ENCODE measurements at places on chromosomes 6 and 20. TPM values are rescaled to one million over a fixed set of nuclear protein-coding genes. Genes with fewer than 3 reads are reported as not detected.

Gene PBOV1
- not detected for total RNA-seq

Gene METTL24
- not detected for total RNA-seq

Gene EMILIN3
- total RNA-seq = not detected

Gene FABP7
- total RNA-seq = not detected

Gene SLC35D3
- not detected for total RNA-seq

Gene LAMA2
- total RNA-seq = 121 TPM

Gene FOXS1
- 0.99 TPM for total RNA-seq

DNA sequence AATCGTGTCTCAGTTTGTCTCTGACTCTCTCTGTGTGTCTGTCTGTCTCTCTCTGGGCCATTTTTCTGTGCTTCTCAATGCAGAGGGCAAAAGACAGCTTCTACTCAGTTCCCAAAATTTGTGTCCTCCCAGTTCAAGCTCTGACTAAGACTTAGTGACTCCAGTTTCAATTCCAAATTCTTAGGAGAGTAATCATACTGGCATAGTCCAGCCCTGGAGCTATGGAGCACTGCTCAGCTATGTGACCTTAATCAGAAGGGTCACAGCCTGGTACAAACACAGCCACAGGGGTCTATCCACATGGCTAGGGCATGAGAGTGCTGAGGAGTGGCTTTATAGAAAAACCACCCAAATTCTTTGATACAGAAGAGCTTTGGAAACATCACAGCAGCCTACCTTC, 91.9 kb downstream of the FOXF2 start:
- DNase-seq = peak; percentile 86

DNA sequence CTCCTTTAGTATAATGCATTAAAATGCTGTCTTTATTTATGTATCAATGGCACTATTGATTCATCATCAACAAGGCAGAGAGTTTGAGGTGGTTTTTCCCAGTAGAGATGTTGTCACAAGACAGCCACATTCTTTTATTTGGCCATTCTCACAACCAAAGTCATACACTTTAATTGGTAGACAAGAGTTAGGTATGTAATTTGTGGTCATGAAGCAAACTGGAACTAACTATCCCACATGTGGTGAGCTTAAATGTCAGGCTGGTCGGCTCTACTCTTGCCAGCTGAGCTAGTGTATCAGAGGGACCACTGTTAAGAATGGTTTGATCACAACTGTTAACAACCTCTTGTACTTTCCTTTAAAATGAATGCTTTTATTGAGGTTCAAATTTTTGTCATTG, 714.6 kb downstream of the CD109 start:
- peak; percentile 63 for DNase-seq

GRCh38 chr20:44601801-44602204, 19.4 kb downstream of the PKIG start:
- peak; percentile 42 for DNase-seq

GRCh38 chr6:94751641-94752329, 825.5 kb upstream of the MANEA start:
- no peak for DNase-seq

GRCh38 chr6:53959717-53960116, 151.5 kb upstream of the MLIP start:
- no peak for DNase-seq

DNA sequence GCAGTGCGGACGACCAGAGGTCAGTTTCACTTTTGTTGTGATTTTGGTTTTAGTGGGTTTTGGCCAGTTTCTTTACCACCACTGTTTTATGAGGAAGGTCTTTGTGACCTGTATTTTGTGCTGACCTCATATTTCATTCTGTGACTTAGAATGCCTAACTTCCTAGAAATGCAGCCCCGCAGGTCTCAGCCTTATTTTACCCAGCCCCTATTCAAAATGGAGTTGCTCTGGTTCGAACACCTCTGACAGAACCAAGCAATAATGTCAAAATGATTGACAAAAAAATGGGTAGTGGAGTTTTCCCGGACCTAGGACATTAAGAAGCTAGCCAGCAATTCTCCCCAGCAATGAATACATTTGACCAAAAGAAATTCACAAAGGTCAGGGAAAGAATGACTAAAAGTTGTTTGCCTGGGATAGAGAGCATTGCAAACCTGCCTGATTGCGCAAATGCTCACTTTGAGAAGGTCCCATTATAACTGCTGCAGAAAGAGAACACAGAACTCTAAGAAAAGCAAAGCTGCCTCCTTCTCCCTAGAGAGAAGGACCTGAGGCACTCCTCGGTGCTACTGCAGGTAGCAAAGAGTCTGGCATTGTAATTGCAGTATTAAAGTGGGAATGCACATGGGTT, 288.8 kb downstream of the ADGB start:
- DNase-seq = no peak

GRCh38 chr6:89777455-89777854, 42.1 kb downstream of the MDN1 start:
- DNase-seq = no peak

GRCh38 chr6:110180228-110181008, at the start of gene CDC40:
Gene CDC40 (plus strand): TSS chr6:110180427. CDS start chr6:110180445, 18 bp downstream.
- DNase-seq = no peak

- no peak for DNase-seq
Measured at GRCh38 chr6:124056407-124057334, 253.0 kb downstream of the NKAIN2 start.

GRCh38 chr20:15395457-15395856, 1058.0 kb upstream of the FLRT3 start:
- no peak for DNase-seq

DNA sequence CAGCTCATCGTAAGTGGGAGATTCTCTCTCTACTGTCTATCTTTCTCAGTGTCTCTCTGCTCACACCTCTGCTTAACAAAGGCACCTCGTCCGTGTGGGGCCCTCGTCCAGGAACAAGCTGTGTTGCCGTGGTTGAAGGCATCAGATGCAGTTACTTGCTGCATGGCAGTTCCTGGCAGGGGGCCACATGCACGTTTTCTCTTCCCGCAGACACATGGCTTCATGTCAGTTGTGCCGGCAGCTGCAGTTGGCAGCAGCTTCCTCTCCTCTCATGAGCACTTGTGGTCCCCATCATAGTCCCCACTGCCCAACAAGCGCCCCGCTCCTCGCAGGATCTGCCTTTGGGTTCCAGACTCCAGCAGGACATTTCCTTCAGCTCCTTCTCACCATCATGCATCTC, 7.1 kb upstream of the AFDN start:
- peak; percentile 82 for DNase-seq

DNA sequence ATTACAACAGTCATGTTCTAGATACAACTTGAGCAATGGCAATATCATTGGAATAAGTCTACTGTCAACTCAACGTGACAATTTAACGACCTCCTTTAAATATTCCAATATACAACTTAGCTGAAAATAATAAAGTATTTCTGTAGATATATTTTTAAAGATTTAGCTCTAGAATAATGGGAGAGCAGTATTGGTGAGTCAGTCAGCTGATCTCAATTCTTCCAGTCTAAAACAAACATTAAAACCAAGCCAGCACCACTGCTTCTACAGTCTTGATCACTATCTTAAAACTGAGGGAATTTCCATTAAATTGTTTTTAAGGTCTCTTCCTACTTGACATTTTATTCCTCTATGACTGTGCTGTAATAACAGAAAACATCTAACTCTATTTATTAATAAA, 38.2 kb downstream of the NOL7 start:
- no peak for DNase-seq

DNA sequence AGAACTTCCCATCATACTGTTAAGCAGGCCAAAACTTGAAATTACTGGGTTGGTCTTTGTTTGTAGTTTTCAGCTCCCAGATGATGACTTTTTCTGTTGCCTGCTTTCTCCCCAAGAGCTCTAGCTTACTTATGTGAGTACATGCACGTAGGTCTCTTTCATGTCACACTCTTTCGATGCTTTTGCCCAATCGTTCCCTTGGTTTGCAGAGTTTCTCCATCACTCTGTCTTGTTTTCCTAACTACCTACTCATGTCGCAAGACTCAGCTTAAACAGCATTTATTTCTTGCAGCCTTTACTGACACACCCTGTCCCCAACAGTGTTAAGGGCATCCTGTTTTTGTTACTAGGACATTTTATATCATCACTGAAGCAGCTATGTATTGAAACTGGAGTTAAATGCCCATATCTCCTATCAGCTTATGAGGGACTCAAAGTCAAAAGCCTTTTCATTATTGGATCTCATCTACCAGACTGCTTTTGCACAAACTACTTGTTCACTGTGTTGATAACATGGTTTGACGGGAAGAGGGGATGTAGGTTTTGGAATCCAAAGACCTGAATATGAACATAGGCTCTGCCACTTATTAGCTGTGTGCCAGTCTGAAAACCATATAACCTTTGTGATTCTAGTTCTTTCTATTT, 2.9 kb downstream of the ARG1 start:
- DNase-seq = no peak

GRCh38 chr6:87257565-87257964, 64.8 kb upstream of the SMIM8 start:
- DNase-seq = peak; percentile 6

GRCh38 chr6:85983032-85983659, 340.5 kb upstream of the SYNCRIP start:
- no peak for DNase-seq

GRCh38 chr6:97462031-97462430, 179.0 kb upstream of the MMS22L start:
- DNase-seq = peak; percentile 11

DNA sequence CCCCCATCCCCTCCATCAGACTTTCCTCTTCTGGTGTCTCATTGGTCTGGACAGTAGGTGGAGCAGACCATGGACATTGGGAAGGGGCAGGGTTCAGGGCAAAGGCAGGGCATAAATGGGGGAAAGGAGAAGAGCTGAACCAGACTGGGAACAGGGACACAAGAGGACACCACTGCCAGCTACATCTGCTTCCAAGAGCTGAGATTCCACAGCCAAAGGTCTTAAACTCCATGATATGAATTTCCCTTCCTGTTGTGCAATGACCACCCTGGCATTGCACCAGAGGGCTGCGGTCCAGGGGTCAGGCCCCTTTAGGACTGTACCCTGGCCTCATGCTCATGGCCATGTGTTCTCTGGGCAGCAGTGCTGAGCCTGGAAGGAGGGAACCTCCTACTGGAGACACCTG, 137.9 kb downstream of the MAFB start:
- no peak for DNase-seq

DNA sequence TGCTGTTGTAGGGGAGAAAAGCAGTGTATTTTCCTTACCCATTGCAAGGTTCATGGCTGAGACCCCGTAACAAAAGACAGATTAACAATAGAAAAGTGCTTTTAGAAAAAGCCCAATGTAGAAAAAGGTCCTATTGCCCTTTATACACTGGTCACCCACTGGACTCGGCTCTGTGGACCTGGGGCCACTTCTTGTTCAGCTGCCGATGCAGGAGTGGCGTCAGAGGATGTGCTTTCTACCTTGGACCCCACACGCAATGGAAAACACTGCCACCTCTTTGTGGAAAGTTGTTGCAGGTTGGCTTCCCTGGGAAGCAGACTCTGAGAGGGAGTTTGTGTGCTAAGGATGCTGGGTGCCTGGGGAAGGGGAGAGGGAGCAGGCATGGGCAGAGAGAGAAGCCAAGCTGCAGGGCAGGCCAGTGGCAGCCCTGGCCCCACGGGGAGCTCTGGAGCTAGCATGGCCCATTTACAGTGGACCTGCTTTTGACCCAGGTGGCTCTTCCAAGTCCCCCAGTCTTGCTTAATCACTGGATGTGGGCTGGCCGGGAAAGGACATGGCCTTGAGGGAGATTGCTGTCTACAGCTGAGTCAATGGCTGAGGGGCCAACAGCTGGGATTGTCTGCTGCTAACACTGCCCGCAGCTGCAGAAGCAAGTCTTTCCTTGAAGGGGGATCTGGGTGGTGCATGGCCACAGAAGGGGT, 142.9 kb downstream of the CDC5L start:
- no peak for DNase-seq
